ENCODE measurements at places on chromosomes 1 and 21.

- DNase-seq = peak; percentile 5
Observed at GRCh38 chr1:231421546-231421970, 529 bp downstream of the EGLN1 start.

DNA sequence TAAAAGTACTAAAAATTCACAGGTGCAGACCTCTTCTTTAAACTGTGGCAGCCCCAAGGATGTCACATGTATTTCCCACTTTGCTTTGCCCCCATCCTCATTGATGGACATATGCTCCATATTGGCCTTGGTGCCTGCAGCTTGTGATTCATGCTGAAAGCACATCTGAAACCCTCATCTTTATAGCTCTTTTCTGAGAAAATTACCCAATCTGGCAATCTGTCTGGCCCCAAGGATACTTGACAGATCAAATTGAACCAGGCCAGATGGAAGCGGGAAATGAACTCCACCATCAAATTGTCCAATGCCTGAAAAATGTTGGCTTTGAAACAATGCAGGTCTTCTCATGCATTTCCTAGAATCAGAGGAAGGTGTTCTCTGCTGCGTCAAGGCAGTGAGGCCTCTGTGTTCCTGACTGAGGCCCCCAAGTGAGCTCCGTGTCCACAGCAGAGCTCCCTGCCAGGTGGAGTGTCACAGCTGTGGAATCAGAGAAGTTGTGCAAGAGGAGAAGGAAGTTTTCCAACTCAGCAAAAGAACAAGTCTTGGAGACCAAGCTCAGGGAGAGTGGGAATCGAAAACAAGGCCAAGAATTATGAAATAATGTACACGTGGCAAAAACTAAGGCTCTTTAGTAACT, 323.7 kb downstream of the PLPP3 start:
- no peak for DNase-seq

DNA sequence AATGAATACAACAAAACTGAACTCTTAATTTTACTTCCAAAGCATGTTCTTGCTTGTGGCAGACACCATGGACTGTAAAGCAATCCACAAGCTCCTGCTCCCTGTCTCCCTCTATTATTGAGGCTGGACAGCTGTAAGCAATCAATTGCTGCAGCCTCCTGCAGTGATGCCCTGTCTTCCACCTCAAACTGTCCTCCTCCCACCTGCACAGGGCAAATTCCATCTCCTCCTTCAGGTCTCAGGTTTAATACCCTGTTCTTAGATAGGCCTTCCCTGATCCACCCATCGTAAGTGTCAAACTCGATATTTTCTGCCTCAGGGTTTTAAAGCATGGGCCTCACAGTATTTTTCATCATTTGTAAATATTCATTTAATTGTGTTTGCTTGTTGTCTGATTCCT, 81.8 kb downstream of the LYST start:
- DNase-seq = no peak

DNA sequence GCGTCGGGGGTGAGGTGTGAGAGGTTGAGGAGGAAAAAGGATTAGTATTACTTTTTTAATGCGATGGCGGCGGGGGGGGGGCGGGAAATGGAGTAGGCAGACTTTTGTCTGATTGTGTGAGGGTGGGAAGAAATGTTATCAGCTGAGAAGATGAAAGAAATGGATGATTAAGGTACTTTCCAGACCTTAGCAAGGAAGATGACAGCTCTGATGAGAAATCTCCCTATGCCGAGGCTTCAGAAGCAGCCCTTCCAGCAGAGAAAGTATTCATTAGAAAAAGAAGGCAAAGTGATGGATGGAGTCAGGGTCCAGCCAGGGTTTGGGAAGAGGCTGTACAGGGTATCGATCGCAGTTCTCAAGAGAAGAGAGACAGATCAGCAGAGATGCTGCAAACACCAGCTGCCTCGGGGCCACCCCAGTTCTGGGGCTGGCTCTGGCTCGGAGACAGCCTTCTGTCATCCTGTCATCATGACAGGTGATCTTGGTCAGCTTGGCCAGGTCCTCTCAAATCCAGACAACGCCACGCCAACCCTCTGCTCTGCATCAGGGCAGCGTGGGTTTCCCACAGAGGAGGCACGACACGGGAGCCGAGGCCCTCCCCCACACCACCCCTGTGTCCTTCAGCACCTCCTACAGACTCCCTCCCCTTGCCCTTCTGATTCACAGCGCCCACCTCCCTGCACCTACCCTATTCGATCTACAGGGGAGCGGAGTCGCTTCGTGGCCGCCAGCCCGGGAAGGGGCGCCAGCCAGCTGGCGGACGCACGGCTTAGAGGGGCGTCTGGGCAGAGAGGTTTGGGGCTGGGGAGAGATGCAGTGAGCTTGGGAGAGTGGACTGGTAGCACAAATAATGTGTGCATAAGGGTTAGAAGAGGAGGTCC, 674 bp upstream of the ATXN7L2 start:
- no peak for DNase-seq

- no peak for DNase-seq
Observed at GRCh38 chr1:221648201-221648600, 93.7 kb downstream of the DUSP10 start.
